ENCODE measurements at places on chromosomes 4 and X. TPM values are rescaled to one million over a fixed set of nuclear protein-coding genes. Genes with fewer than 3 reads are reported as not detected.

- H3K4me3 ChIP-seq = no peak overlapping the region
- no peak for DNase-seq
- no peaks in the 10 kb centered on the region for H3K4me1 ChIP-seq
- H3K36me3 ChIP-seq = no peaks in the 10 kb centered on the region
- no peaks in the 10 kb centered on the region for H3K27me3 ChIP-seq
Measured at GRCh38 chrX:107970073-107970472, 12.1 kb downstream of the TEX13B start.

GRCh38 chrX:49053223-49054072 lies 5.4 kb upstream of the CCDC120 start:
- peak; percentile 71 for DNase-seq
- peak overlapping the region; percentile 88 for H3K4me3 ChIP-seq
- peak overlapping the region; percentile 85 for H3K27ac ChIP-seq
- H3K4me1 ChIP-seq = peaks cover 36% of the 10 kb centered on the region
- peaks cover 4% of the 10 kb centered on the region for H3K36me3 ChIP-seq
- H3K27me3 ChIP-seq = no peaks in the 10 kb centered on the region

DNA sequence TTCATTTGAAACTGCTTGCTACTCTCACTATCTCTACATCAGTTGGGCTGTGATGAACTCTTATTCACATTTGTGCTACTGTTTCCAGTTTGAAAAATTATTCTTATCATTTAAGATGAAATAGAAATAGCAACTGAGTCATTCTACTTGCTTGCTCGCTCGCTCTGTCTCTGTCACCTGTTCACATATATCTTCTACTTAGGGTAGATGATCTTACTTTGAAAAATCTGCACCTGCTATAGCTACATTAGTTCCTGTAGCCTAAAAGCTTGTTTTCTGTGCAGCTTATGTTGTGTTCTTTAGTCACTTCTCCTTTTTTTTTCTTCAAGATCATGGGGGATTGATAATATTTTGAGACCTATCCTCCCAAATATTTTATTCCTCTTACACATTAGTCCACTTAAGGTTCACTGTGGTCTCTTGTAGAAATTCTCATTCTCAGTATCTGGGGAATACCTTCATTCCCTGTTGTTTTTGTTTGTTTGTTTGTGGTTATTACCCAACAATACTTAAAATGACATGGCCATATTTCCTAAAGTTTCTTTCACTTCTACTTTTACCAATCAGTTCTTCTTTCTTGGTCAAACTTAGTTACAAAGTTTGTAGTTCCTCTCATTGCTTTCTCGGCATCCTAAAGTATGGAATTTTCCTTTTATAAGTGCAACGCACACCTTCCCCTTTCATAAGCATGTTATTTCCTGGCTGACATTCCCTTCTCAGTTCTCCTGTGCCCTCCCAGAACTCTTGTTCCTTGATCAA lies 36.5 kb downstream of the CLCN5 start:
- H3K36me3 ChIP-seq = peaks cover 3% of the 10 kb centered on the region
- H3K27me3 ChIP-seq = no peaks in the 10 kb centered on the region
- no peak overlapping the region for H3K27ac ChIP-seq
- no peak for DNase-seq
- H3K4me3 ChIP-seq = no peak overlapping the region

The GAK gene
- total RNA-seq = 92.8 TPM

The ASB12 gene
- 0.16 TPM for total RNA-seq
